OCI-LY7 (cell line): ENCODE measurements at places on chromosomes 5 and 9.

GRCh38 chr5:170268884-170269283, 28.7 kb downstream of the LCP2 start:
- DNase-seq, result no peak

GRCh38 chr5:151624476-151624875, 33.3 kb upstream of the FAT2 start:
- DNase-seq, result no peak

DNA sequence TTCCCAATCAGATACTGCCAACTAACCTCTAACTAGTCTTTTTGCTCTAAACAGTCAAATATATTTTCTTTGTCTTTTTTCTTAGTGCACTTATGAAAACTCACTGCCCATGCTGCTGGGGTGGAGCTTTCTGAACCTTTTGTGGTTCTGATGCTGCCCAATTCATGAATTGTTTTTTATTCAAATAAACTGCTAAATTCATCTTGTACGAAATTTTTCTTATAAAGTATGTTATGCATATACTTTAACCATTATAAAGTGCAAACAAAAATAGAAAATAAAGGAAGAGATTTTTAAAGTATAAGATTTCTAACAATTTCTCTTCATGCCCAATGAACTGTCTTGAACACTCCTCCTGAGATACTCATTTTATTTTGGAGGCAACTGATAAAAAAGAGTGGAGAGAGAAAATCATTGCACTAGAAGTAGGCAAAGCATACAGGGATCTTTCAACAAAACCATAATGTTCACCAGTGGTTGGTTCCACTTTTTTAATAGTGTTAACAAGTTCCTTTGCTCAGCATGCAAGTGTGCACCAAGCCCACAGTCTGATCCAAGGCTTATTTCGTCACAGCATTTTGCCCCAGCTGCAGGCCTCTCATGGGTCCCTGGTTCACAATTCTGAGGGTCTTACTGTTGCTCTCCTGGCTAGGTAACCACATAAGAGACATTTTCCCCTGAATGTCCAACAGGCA, 6.2 kb upstream of the FYB1 start:
- DNase-seq, result no peak

- DNase-seq, result no peak
Observed at GRCh38 chr5:98519571-98519970, 253.9 kb upstream of the RGMB start.

DNA sequence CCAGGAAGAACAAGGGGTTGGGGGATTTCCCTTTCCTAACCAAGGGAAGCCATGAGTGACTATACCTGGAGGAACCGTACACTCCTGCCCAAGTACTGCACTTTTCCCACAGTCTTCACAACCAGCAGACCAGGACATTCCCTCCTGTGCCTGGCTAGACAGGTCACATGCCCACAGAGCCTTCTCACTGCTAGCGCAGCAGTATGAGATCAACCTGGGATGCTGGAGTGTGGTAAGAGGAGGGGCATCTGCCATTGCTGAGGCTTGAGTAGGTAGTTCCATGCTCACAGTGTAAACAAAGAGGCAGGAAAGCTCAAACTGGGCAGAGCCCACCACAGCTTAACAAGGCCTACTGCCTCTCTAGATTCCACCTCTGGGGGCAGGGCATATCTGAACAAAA, 35.9 kb downstream of the SAXO1 start:
- no peak for DNase-seq

- DNase-seq, result no peak
Observed at GRCh38 chr9:99249619-99250018, 27.5 kb downstream of the SEC61B start.

GRCh38 chr5:121144764-121145163, 680.7 kb downstream of the PRR16 start:
- DNase-seq, result no peak

- no peak for DNase-seq
Observed at GRCh38 chr9:94665613-94666012, 26.3 kb upstream of the FBP1 start.

- no peak for DNase-seq
Observed at GRCh38 chr9:107216329-107216728, 66.8 kb upstream of the RAD23B start.

DNA sequence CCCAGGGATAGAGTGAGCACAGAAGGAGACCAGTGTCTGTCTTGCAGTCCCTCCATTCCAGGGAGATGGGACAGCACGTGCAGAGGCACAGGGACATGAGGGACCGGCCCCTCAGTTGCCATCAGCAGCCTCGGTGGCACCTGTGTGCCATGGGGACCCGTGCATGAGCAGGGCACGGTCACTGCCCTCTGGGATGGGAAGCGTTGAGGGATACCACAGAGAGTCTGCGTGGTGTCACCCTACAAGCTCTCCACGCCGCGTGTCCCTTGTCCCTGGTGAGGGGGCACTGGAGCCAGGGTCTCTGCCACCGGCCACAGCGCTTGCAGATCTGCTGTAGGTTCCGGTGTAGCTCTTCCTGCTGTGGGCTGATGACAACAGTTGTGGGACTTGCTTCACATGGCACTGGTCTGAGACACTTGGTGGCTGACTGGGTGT, 108.1 kb downstream of the CACNA1B start:
- no peak for DNase-seq

DNA sequence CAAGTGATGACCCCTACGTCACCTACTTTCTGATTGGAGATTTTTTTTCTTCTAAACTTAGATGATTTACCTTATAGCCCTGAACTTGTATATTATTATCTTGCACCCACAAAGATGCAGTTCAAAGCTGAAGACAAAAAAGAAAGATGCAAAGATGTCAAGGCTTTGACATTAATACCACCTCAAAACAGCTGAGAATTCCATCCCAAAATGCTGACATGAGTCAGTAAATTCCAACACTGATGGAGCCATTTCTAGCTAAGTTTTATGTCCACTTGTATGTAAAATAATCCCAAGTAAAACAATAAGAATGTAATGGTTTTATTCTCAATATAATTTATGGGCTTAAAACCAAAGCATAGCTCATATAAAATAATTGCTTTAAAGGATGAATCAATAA, 91.5 kb upstream of the CDH9 start:
- no peak for DNase-seq

DNA sequence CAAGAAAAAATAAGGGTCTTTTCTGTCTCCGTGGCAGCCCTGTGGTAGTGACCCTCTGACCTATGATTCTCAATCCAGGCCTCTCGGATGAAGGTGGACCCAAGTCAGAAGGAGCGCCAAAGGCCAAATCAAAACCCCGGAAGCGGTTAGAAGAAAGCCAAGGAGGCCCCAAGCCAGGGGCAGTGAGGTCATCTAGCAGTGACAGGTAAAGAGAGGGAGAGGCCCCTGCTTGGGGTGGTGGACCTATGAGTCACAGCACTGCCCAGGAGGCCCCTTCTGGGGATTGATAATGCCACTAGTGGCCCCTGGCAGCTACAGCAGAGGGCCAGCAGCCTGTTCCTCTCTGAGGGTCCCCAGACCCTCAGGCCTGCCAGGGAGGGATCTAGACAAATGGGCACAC, 6.4 kb upstream of the SLC2A8 start:
- DNase-seq, result no peak

- DNase-seq, result no peak
Observed at GRCh38 chr9:115229496-115229895, 111.5 kb upstream of the TNC start.

GRCh38 chr5:66443462-66444130, 152.6 kb upstream of the MAST4 start:
- DNase-seq, result no peak

GRCh38 chr5:150670948-150671310, 9.9 kb downstream of the MYOZ3 start:
- DNase-seq, result no peak

- no peak for DNase-seq
Observed at GRCh38 chr5:149489605-149490037, 61.6 kb downstream of the CSNK1A1 start.

DNA sequence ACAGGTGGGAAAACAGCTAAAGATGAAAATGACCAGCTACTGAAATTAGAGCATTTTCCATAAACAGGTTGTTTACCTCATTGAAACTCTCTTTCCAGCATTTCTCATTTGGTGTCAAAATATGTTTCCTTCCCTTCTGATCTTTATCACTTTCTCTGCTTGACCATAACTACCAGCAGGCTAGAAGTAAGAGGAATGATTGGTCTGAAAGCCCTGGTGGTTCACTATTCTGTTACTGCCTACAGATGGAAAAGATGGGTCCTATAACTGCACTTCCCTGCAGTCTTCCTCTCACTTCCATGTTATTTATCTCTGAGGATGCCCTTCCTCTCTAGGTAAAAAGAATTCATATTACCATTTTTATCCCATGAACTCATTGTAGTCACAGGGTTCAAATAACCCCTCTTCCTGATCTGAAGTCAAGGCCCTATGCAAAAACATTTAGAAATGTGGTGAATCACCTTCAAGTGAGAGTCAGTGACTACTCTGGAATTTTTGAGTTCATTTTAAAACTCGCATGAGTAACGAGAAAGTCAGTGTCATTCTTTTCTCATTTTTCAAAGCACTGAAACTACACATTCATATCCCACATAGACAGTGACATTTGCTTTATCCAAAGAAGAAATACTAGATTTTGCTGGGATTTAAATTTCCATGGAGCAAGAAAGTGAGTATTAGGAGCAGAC, 51.7 kb downstream of the ZNF474 start:
- no peak for DNase-seq

- DNase-seq, result no peak
Observed at GRCh38 chr9:117917873-117918272, 213.7 kb downstream of the TLR4 start.

GRCh38 chr5:168649306-168649705, 70.1 kb upstream of the PANK3 start:
- no peak for DNase-seq

DNA sequence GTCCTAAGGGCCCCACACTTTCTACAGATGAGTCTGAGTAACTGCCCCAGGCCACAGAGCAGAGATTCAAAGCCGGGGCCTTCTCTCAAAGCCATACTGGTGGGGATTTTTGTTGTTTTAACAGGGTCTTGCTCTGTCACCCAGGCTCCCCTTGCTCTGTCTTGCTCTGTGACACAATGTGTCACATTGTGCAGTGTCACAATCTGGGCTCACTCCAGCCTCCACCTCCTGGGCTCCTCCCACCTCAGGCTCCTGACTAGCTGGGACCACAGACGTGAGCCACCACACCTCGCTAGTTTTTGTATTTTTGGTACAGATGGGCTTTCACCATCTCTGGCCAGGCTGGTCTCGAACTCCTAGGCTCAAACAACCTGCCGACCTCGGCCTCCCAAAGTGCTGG, 8.6 kb downstream of the AGPAT2 start:
- DNase-seq, result no peak

GRCh38 chr9:114059047-114059803, 18.9 kb downstream of the AMBP start:
- DNase-seq, result no peak

DNA sequence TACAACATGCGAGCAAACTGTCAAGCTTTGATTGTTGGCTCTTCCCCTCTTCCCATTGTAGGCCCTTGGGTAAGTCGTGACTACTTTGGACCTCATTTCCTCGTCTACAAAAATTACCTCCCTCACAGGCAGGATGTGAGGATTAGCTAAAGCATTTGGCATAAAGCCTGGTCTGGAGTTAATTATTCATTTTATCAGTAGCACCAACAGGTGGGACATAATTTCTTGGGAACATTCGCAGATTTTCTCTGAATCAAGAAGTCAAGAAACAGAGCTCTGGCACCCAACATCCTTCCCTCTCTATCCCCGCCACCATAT, 39.9 kb upstream of the SEMA6A start:
- no peak for DNase-seq

GRCh38 chr9:125176636-125177035, 13.0 kb downstream of the PPP6C start:
- DNase-seq, result no peak

DNA sequence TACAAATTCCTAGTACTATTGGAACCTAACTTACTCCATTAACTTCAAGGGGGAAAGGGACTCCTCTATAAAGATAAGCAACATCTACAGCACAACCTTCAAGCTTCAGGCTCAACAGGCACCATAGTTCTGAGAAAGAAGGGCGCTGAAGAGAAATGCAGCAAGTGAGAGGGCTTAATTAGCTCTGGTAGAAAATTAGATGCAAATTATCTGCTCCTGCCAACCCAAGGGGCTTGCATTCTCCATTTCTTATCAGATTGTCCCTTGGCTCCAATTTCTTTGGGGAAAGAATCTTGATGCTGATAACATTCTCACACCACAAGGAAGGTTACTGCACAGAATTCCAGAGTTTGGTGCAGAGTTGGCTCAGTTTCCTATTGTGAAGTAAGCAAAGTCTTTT, 214.6 kb downstream of the GABRG2 start:
- no peak for DNase-seq

DNA sequence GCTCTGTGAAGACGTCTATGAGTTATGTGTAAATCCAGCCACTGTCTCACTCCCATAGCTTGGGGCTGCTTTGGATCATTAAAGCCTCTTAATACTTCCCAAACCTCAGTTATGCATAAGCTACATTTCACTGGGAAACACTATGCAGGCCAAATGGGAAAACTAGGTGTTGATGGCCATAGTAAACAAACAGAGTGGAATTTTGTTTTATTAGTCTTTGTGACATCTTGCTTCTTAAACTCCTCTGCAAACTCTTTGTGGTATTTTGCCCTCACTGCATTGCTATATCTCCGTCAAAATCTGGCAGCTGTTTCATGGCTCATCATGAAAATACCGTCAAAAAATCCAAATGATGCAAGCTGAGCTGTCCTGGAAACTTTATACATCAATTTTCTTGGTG, 167.2 kb upstream of the HMHB1 start:
- no peak for DNase-seq

- DNase-seq, result peak; percentile 57
Observed at GRCh38 chr5:124701873-124702425, 44.5 kb downstream of the ZNF608 start.

- peak; percentile 80 for DNase-seq
Observed at GRCh38 chr5:157109744-157110143, 900 bp upstream of the HAVCR2 start.

- DNase-seq, result no peak
Observed at GRCh38 chr5:107393851-107394250, 276.9 kb downstream of the EFNA5 start.
